ENCODE measurements at places on chromosomes 12 and 14. TPM values are rescaled to one million over a fixed set of nuclear protein-coding genes. Genes with fewer than 3 reads are reported as not detected.

GRCh38 chr12:47095446-47096236 lies 15.9 kb upstream of the AMIGO2 start:
- H3K27ac ChIP-seq = peak overlapping the region; percentile 0
- no peak overlapping the region for H3K4me3 ChIP-seq
- DNase-seq = no peak
- peaks cover 2% of the 10 kb centered on the region for H3K36me3 ChIP-seq
- H3K4me1 ChIP-seq = peaks cover 26% of the 10 kb centered on the region
- no peaks in the 10 kb centered on the region for H3K27me3 ChIP-seq

LIN7A gene
- 0.21 TPM for total RNA-seq

GRCh38 chr12:24415934-24416333 lies 466.5 kb upstream of the SOX5 start:
- no peaks in the 10 kb centered on the region for H3K27me3 ChIP-seq
- DNase-seq = no peak
- no peak overlapping the region for H3K27ac ChIP-seq
- no peaks in the 10 kb centered on the region for H3K36me3 ChIP-seq

GRCh38 chr12:108634341-108634751 lies 652 bp upstream of the SELPLG start:
- peak; percentile 20 for DNase-seq
- H3K4me3 ChIP-seq = peak overlapping the region; percentile 97
- peaks cover 39% of the 10 kb centered on the region for H3K4me1 ChIP-seq
- peaks cover 8% of the 10 kb centered on the region for H3K36me3 ChIP-seq
- H3K27ac ChIP-seq = peak overlapping the region; percentile 98
- no peaks in the 10 kb centered on the region for H3K27me3 ChIP-seq

UNC79 gene
- not detected for total RNA-seq

GRCh38 chr12:46461459-46461858 lies 88.9 kb upstream of the SLC38A2 start:
- no peaks in the 10 kb centered on the region for H3K36me3 ChIP-seq
- H3K27me3 ChIP-seq = no peaks in the 10 kb centered on the region
- H3K4me3 ChIP-seq = no peak overlapping the region
- no peak for DNase-seq

- H3K27ac ChIP-seq = no peak overlapping the region
- H3K4me1 ChIP-seq = peaks cover 3% of the 10 kb centered on the region
- H3K4me3 ChIP-seq = no peak overlapping the region
- DNase-seq = no peak
Observed at GRCh38 chr12:108156717-108157116, 27.6 kb downstream of the WSCD2 start.

- no peak overlapping the region for H3K27ac ChIP-seq
- H3K4me3 ChIP-seq = no peak overlapping the region
- H3K27me3 ChIP-seq = no peaks in the 10 kb centered on the region
- no peaks in the 10 kb centered on the region for H3K36me3 ChIP-seq
Observed at GRCh38 chr12:38161123-38162000, 155.2 kb upstream of the ALG10B start.

DNA sequence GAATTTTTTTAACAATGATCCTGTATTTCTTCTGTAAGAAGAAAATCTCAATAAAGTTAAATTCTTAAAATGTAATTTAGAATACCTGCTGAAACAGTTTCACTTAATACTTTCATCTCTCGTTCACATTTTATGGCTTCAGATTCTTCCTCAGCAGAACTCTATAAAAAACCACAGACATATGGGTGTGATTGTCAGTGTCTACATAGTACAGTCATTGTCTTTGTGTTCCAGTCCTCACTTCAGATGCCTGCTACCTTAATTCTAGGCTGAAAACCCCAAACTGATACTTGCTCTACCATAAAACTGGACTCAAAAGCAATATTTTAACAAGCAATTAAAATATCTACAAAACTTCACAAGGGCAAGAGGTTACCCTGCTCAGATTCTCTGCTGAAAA lies 71.8 kb downstream of the DNAI7 start:
- no peak overlapping the region for H3K27ac ChIP-seq
- peaks cover 2% of the 10 kb centered on the region for H3K36me3 ChIP-seq
- H3K4me1 ChIP-seq = peaks cover 2% of the 10 kb centered on the region
- no peak overlapping the region for H3K4me3 ChIP-seq

DNA sequence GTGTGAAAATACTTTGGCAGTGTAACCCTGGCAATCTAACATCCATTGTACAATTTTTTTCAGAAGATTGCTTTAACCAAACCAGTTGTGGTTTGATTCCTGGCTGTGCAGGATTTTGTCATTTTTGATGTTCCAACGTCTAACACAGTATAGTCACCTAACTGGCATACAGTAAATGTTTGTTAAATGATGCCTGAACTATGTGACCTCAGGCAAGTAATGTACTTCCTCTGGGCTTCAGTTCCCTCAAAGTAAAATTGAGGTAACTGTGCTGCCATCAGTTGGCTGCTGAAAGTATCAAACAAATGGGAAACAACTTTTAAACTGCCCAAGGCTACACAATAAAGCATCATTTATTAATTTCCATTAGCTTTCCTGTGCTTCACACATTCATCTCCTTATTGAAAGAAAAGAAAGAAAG lies 4.3 kb downstream of the TM7SF3 start:
- H3K27ac ChIP-seq = no peak overlapping the region
- H3K4me3 ChIP-seq = no peak overlapping the region
- no peaks in the 10 kb centered on the region for H3K27me3 ChIP-seq
- no peak for DNase-seq

DNA sequence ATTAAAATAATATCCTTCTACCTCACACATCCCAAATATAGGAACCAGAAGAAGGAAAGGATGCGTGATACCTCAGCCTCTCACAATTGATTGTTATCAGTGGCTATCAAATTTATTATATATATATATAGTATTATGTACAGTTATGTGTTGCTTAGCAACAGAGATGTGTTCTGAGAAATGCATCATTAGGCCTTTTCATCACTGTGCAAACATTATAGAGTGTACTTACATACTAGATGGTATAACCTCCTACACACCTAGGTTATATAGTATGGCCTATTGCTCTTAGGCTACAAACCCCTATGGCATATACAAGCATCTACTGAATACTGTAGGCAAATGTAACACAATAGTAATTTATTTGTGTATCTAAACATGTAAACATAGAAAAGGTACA lies 34.0 kb downstream of the PYM1 start:
- no peaks in the 10 kb centered on the region for H3K27me3 ChIP-seq
- H3K4me3 ChIP-seq = no peak overlapping the region
- peaks cover 3% of the 10 kb centered on the region for H3K4me1 ChIP-seq
- H3K36me3 ChIP-seq = peaks cover 2% of the 10 kb centered on the region
- H3K27ac ChIP-seq = no peak overlapping the region
- no peak for DNase-seq

GRCh38 chr12:128077211-128077916 lies 189.6 kb upstream of the TMEM132C start:
- no peaks in the 10 kb centered on the region for H3K4me1 ChIP-seq
- H3K27me3 ChIP-seq = no peaks in the 10 kb centered on the region
- H3K36me3 ChIP-seq = no peaks in the 10 kb centered on the region
- DNase-seq = no peak

DNA sequence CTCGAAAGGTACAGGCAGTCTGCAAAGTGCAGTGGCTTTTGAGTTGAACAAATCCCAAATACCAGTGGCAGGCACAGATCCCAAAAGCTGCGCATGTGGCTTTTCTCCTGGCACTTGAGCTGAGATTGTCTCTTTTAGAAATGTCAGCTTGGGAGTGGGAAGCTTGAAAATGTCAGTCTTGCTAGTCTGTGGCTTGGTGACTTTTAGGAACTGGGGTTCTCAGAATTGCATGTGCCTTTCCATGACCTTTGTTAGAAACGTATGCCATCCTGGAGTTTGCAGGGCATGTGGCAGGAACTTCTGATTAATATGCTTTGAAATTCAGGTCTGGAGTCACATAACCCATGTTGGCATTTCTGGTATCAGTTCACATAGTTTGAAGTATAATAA lies 182.1 kb downstream of the CHST11 start:
- H3K27me3 ChIP-seq = no peaks in the 10 kb centered on the region
- peaks cover 2% of the 10 kb centered on the region for H3K36me3 ChIP-seq
- no peak for DNase-seq
- H3K27ac ChIP-seq = peak overlapping the region; percentile 27
- H3K4me3 ChIP-seq = no peak overlapping the region

DNA sequence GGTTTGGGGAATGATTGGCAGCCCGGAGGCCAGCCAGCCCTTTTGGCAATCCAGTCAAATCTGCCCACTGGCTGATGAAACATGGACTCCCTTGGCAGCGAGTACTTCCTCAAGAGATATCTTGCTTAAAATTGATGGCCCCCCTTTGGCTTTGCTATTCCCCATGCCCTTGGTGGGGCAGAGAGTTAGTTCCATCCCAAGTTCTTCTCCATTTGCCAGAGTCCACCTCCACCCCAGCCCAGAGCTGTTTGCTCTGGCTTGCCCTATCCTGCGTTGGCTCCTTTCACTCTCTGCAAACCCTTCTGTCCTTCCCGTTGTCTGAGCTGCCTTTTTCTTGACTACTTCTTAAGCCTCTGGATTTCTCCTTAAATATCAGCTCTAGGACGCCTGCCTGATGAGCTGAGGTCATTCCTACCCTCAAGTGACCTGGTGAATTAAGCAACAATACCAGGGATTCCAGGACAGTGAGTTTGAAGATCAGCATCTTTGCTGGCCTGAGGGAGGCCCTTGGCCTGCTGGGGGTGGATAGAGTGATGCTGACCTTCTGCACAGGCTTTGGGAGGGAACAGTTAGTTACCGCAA lies 212.0 kb downstream of the CACNA1C start:
- DNase-seq = no peak
- no peaks in the 10 kb centered on the region for H3K4me1 ChIP-seq
- H3K4me3 ChIP-seq = no peak overlapping the region
- H3K27ac ChIP-seq = no peak overlapping the region
- peaks cover 37% of the 10 kb centered on the region for H3K27me3 ChIP-seq

- H3K4me1 ChIP-seq = peaks cover 43% of the 10 kb centered on the region
- DNase-seq = peak; percentile 47
- H3K27ac ChIP-seq = peak overlapping the region; percentile 96
Observed at GRCh38 chr14:76955575-76956315, 72.8 kb downstream of the IRF2BPL start.

DNA sequence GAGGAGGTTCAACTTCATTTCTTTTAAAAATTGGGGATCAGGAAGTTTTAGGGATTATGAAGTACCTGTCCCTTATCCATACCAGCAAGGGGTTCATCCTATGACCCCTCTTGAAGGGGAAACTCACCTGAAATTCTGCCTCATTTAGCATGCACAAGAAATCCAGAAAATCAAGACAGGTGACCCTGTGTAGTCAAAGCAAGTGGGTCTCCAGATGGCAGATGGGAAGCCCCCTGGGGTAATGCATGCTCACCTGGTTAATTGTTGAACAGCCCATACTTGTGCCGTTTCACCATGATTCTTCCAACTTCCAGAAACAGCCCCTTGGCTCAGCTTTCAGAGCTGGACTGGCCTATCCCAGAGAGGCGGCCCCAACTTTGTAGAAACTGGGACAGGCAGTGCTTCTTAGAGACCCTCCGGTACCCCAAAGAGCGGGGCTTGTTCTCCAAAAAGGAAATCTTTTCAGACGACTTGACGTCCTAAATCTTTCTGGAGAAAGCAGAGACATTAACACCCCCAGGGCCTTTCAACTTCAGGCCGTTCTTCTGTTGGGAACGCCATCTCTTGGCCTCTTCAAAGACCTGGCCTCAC lies 66.3 kb upstream of the ESRRB start:
- no peak overlapping the region for H3K4me3 ChIP-seq
- DNase-seq = no peak
- peaks cover 7% of the 10 kb centered on the region for H3K4me1 ChIP-seq

- H3K4me1 ChIP-seq = no peaks in the 10 kb centered on the region
- H3K27ac ChIP-seq = no peak overlapping the region
- no peaks in the 10 kb centered on the region for H3K36me3 ChIP-seq
- no peak overlapping the region for H3K4me3 ChIP-seq
- DNase-seq = no peak
Observed at GRCh38 chr12:130102266-130102665, 60.0 kb upstream of the FZD10 start.

OR11H12 gene
- not detected for total RNA-seq

- H3K36me3 ChIP-seq = no peaks in the 10 kb centered on the region
- no peak for DNase-seq
- no peaks in the 10 kb centered on the region for H3K4me1 ChIP-seq
- no peak overlapping the region for H3K27ac ChIP-seq
Observed at GRCh38 chr12:102702447-102703114, 214.5 kb downstream of the PAH start.

TPH2 gene
- not detected for total RNA-seq

GLT8D2 gene
- total RNA-seq = not detected

DNA sequence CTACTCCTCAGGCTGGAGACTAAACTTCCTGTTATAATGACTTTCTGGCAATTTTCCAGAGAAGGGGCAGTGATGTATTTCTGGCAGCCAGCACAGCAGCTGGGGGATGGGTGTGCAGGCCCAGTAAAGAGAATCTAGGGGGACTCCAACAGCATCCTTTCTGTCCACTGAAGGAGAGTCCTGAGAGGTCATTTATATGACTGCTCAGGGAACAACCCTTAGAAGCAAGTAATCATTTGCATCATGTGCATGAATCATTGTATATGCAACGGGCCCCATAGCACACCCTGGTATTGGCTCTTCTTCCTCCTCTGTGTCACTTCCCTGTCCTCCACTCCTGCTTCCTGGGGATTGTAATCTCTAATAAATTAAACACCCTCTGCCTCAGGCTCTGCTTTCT lies 493.8 kb downstream of the RPS29 start:
- H3K27ac ChIP-seq = no peak overlapping the region
- H3K4me1 ChIP-seq = no peaks in the 10 kb centered on the region
- H3K4me3 ChIP-seq = no peak overlapping the region
- H3K27me3 ChIP-seq = no peaks in the 10 kb centered on the region
- no peak for DNase-seq

MYH6 gene
- total RNA-seq = not detected

GRCh38 chr14:92456215-92457015 lies 57.2 kb upstream of the RIN3 start:
- no peak for DNase-seq
- no peaks in the 10 kb centered on the region for H3K27me3 ChIP-seq
- no peak overlapping the region for H3K27ac ChIP-seq
- peaks cover 1% of the 10 kb centered on the region for H3K4me1 ChIP-seq
- no peaks in the 10 kb centered on the region for H3K36me3 ChIP-seq

DNA sequence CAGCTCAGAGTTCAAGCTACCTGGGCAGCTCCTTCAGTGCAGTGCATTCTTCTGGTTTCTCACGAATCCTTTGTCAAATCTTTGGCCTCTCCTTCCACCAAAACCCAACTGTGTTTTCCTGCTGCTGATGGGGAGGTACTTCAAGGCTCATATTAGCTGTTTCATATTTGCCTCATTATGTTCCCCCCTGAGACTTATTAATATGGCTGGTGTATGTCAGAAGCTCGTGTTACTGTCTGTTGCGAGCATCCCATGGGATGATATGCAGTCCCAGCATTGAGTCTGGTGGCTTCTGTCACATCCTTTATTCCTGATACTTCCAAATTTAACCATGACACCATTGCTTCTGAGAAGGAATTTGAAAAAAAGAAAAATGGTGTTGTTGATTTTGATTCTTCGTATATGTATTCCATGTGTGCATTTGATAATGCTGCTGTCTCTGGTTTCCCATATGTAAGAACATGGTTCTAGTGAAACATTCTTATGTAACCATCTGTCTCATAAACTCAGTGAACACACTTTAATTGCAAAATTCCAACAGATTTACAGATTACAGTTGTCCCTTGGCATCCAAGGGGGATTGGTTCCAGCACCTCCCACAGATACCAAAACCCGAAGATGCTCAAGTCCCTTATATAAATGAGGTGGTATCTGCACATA lies 149.1 kb downstream of the KICS2 start:
- no peaks in the 10 kb centered on the region for H3K36me3 ChIP-seq
- no peak for DNase-seq
- no peaks in the 10 kb centered on the region for H3K4me1 ChIP-seq
- H3K27ac ChIP-seq = no peak overlapping the region
- no peaks in the 10 kb centered on the region for H3K27me3 ChIP-seq
